ENCODE measurements at places on chromosomes 16 and 17. TPM values are rescaled to one million over a fixed set of nuclear protein-coding genes. Genes with fewer than 3 reads are reported as not detected.

The TBC1D3H gene
- total RNA-seq = not detected

The KRTAP1-1 gene
- total RNA-seq = 46.0 TPM

The ABCC12 gene
- not detected for total RNA-seq

The PERCC1 gene
- total RNA-seq = 1.3 TPM

The KRTAP16-1 gene
- total RNA-seq = 2.2 TPM

The AOC3 gene
- 7.6 TPM for total RNA-seq

DNA sequence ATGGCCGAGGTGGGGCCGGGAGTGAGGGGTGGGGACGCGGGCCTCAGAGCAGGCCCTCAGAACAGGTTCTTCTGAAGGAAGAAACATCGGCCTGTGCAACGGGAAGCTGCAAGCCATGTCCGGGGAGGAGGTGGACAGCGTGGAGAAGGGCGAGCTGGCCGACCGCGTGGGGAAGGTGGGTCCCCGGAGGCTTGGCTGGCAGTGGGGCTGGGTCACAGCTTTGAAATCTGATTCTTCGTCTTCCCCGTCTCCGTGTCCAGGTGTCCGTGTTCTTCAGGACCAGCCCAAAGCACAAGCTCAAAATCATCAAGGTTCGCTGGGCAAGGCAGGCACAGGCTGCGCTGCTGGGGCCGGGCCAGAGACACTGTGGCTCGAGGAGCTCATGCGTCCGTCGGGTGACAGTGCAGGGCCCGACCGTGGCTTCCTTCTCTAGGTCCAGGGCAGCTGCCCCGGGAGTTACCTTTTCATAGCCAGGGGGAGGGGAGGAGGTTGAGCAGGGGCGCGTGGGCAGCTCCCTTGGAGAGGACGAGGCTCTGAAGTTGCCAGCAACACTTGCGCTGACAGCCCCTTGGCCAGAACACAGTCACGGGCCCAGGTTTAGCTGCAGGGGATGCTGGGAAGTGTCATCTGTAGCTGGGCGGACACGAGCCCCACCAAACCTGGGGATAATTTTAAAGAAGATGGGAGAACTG, 51.3 kb downstream of the MEAK7 start:
- no peak for DNase-seq

DNA sequence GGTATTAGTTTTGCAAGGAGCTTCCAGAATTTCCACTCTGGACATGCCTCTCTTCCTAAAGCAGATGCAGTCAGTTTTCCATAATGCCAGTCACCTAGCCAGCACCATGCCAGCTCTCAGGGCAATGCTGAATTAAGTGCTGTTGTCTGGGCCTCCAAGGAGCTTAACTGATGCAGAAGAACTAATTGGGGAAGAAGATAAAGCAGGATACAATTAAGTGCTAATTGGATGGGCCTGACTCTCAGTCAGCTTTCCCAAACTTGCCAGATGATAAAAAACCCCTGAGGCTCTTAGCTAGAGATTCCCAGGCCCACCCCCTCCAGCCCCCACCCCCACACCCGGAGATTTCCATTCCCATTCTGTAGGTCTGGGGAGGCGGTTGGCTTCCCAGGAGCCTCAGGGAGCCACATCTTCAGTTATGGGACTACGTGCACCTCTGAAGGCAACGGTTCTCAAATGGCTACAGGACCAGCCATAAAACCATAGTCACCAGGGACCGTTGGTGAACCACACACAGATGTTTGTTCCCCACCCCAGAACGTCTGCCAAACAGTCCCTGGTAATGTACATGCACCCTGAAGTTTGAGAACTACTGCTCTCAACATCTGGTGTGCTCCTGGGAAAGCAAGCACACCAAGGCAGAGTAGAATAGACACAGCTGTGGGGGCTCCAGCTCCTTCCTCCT, 499.1 kb upstream of the CDH5 start:
- DNase-seq = no peak

- DNase-seq = no peak
Observed at GRCh38 chr16:12819126-12820117, 15.7 kb upstream of the CPPED1 start.

- no peak for DNase-seq
Observed at GRCh38 chr17:17934806-17935205, 37.4 kb downstream of the TOM1L2 start.

GRCh38 chr17:48834973-48835372, 4.1 kb downstream of the CALCOCO2 start:
- no peak for DNase-seq
